Mesenchymal stem cell (in vitro differentiated cells and primary cell): ENCODE measurements at places on chromosomes 3 and 15.

GRCh38 chr3:181700168-181701087 lies 11.3 kb upstream of the SOX2 start:
- H3K4me3 ChIP-seq: no peak overlapping the region
- H3K27me3 ChIP-seq: peaks cover 78% of the 10 kb centered on the region
- H3K27ac ChIP-seq: no peak overlapping the region
- peaks cover 14% of the 10 kb centered on the region for H3K4me1 ChIP-seq
- peak; percentile 63 for DNase-seq

- H3K27ac ChIP-seq: no peak overlapping the region
- no peaks in the 10 kb centered on the region for H3K36me3 ChIP-seq
- DNase-seq: no peak
- H3K4me1 ChIP-seq: no peaks in the 10 kb centered on the region
- H3K4me3 ChIP-seq: no peak overlapping the region
- no peaks in the 10 kb centered on the region for H3K27me3 ChIP-seq
Measured at GRCh38 chr3:148214705-148215104, 483.0 kb upstream of the AGTR1 start.

- no peak overlapping the region for H3K27ac ChIP-seq
- no peaks in the 10 kb centered on the region for H3K36me3 ChIP-seq
Measured at GRCh38 chr15:98530570-98530969, 117.8 kb upstream of the IGF1R start.

DNA sequence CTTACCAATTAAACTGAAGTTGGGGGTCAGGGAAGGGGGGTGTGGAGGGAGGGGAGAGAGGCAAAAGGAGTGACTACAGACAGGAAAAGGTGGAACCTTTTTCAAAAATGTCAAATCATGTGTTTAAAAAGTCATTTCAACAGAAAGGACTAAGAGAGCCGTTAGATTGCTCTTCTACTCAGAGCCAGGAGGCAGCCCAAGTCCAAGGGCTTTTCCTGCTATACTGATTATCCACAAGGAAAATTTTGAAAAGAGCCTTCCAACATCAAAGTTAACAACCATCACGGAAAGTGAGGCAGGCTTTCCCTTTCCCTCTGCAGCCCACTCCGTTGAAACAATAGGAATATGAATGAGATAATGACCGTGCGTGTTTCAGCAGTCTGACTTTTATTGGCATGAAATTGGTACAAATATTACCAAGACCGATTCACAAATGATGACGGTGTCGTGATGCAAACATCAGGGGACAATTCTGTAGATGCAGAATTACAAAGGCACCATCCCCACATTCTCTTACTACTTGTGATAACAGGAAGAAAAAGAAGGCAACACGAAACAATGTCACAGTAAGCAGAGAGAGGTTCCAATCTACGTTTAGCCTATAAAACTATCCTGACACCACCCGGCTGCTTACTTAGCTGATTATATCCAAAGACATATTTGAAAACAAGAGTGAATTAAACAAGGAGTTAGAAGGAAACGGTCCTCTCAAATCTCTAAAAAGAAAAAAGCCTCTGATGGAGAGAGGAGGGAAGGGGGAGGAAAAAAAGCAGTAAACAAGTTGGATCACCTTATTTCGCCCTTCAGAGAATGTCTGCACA lies 453.7 kb downstream of the FOXP1 start:
- peak overlapping the region; percentile 84 for H3K4me3 ChIP-seq
- DNase-seq: peak; percentile 77
- no peaks in the 10 kb centered on the region for H3K36me3 ChIP-seq
- no peaks in the 10 kb centered on the region for H3K27me3 ChIP-seq
- peaks cover 11% of the 10 kb centered on the region for H3K4me1 ChIP-seq

DNA sequence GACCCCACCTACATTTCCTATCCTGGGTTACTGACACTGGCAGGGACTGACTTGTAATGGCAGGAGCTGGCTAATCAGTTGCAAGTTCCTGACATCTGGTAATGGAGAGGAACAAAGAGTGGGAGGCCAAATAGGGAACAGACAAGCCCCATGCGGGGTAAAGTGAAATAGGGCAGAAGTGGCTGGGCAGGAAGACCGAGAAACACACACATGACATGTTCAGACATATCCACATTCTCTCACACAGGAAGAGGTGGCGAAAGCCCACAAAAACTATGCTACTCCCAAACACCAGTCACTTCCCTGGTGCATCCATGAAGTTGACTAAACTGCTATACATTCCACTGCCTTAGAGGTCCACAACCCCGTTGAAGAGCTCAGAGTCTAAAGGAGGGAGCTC lies 394.1 kb upstream of the TBL1XR1 start:
- no peaks in the 10 kb centered on the region for H3K27me3 ChIP-seq
- no peak overlapping the region for H3K4me3 ChIP-seq
- DNase-seq: no peak
- H3K27ac ChIP-seq: no peak overlapping the region

GRCh38 chr3:125512135-125512920 lies 7.7 kb downstream of the SNX4 start:
- no peaks in the 10 kb centered on the region for H3K27me3 ChIP-seq
- H3K27ac ChIP-seq: no peak overlapping the region
- DNase-seq: peak; percentile 16
- H3K36me3 ChIP-seq: peaks cover 62% of the 10 kb centered on the region
